Activated T-helper 2 cell treated with anti-CD3 and anti-CD28 coated beads, Interferon-gamma antibody, Interleukin-2, Interleukin-4, amounts not matched to agents 10 μg/mL and 5 μg/mL and 100 μg/mL, durations not matched to agents 14 hours and 24 hours and 36 hours (primary cell): ENCODE measurements at places on chromosomes 5 and 9. TPM values are rescaled to one million over a fixed set of nuclear protein-coding genes. Genes with fewer than 3 reads are reported as not detected.

Gene ISL1
- total RNA-seq, result not detected in 2 replicates

Gene SLC6A3
- total RNA-seq, result not detected in 2 replicates

DNA sequence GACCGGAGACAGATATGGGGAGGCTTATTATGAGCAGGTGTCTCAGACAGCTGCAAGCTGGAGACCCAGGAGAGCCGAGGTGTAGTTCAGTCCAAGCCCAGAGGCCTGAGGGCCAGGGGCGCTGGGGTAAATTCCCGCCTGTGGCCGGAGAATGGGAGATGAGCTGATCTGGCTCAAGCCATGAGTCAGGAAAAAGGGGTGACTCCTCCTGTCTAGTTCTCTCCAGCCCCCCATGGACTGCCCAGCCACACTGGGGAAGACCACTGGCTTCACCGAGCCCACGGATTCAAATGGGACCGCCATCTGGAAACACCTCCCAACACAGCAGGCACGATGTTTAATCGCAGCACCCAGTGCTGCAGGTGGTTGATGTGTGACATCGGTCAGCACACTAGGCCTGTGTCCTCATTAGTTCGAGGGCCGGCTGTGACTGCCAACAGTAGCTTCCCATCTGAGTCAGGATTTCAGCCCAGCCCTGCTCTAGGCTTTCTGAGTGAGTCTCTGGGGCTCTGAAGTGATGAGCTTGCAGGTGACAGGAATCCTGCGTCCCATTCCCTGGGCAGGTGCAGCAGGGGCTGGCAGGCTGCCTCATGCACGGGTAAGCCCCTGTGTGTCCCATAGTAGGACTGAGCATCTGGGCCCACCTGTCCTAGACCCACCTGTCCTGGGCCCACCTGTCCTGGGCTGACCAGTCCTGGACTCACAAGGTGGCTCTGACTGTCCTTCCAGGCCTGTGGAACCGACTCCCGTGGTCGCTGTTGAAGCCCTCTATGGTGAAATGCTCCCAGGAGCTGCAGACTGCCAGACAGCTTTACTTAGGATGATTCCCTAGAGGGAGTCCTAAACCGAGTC is 49.7 kb downstream of the AHRR start:
- peak overlapping the region; percentile 95 for H3K27ac ChIP-seq

DNA sequence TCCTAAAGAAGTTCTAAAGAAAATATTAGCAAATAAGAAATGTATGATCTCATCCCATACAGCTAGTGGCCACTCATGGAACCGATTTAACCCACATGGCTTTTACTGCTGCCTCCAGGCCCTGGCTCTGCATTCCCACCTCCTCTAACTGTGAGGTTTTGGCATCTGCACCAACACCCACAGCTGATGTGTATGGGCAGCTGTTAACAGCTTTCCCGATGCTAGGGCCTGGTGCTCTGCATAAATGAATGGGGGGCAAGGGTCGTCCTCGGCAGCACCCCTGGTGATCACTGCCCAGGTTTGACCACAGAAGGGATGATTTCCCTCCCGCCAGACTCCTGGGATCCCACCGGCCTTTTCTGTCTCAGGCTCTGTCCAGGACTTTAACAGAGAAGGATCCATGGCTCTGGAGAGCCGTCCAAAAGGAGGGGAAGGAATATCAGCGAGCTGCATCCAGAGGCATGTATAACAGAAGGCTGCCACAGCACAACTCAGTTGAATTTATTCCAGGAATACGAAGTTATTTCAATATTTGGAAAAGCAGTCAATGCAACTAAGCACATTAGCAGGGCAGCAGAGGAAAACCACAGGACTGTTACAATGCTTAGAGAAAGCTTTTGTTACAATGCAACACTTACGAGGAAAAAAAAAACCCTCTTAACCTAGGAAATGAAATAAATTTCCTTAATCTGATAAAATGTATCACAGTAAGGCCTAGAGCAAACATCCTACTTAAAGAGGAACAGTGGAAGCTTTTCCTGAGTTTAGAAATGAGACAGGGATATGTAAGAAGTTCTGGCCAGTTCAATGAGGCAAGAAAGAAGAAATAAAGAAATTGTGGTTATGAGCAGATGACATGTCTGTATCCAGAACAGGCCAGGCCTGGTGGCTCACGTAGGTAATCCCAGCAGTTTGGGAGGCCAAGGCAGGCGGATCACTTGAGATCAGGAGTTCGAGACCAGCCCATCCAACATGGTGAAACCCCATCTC is 63.1 kb downstream of the NACC2 start:
- no peak overlapping the region for H3K27ac ChIP-seq
- H3K4me1 ChIP-seq, result no peaks in the 10 kb centered on the region
- no peak overlapping the region for H3K4me3 ChIP-seq
- peaks cover 2% of the 10 kb centered on the region for H3K27me3 ChIP-seq
- H3K36me3 ChIP-seq, result no peaks in the 10 kb centered on the region

DNA sequence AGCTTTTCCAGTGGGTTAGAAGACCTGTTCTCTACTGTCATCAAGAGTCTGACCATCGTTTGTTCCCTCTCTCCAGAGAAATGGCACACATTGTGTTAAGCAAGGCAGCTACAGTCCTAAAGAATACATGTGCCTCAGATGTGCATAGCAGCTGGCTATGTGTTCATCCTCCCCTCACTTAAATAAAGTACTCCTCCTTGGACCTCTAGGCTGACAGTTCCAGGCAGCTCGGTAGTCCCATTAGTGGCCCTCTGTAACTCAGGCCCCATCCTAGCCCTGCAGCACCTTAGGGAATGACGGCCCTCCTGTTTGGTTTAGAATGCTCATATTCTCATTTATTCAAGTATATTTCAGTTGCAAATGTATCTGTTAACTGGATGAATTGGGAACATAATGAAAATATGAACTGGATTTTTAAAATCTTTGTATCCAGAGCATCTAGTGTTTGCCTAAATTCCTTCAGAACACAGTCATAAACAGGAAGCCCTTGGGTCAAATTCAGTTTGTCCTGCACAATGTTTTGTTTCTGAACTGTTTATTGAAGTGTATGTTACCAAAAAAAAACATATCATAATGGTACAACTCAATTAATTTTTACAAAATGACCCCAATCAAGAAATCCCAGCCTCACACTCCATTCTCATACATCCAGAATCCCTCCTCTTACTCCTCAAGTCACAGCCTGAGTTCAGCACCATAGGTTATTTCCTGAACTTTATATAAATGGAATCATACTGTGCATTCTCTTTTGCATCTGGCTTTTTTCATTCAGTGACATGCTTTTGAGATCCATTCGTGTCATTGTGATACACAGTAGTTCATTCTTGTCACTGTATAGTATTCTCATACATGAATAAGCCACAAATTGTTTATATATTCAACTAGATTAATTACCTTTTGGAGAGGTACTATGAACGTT is 1.6 kb upstream of the ASPN start:
- H3K27me3 ChIP-seq, result no peaks in the 10 kb centered on the region
- DNase-seq, result no peak
- H3K36me3 ChIP-seq, result no peaks in the 10 kb centered on the region
- no peak overlapping the region for H3K27ac ChIP-seq
- no peak overlapping the region for H3K4me3 ChIP-seq

- H3K27me3 ChIP-seq, result peaks cover 5% of the 10 kb centered on the region
- H3K4me1 ChIP-seq, result no peaks in the 10 kb centered on the region
- no peak overlapping the region for H3K27ac ChIP-seq
- H3K4me3 ChIP-seq, result no peak overlapping the region
- H3K36me3 ChIP-seq, result no peaks in the 10 kb centered on the region
These were observed 26.6 kb downstream of the COL23A1 start for GRCh38 chr5:178563621-178564020.

DNA sequence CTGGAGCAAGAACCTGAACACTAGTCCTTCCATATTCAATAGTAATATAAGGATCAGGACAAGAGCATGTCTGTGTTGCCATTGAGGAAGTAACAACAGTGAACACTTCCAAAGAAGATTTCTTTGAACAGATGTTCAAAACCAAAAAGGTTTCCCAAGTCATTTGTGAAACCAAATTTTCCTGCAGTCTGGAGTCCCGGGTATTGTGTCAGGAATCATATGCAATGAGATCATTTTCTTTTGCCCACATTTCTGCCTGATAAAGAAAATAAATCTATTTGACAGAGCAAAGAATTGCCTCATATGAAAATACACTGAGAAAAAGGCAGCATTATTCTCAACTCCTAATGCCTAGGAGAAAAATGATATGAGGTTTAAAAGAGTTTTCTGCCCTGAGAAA is 151.7 kb downstream of the SNX18 start:
- H3K36me3 ChIP-seq, result peaks cover 21% of the 10 kb centered on the region
- no peak overlapping the region for H3K27ac ChIP-seq
- no peak for DNase-seq
- peaks cover 34% of the 10 kb centered on the region for H3K4me1 ChIP-seq
- no peak overlapping the region for H3K4me3 ChIP-seq

- H3K4me1 ChIP-seq, result peaks cover 15% of the 10 kb centered on the region
- H3K27me3 ChIP-seq, result peaks cover 30% of the 10 kb centered on the region
- DNase-seq, result peak; percentile 32
- no peak overlapping the region for H3K27ac ChIP-seq
These were observed 5.3 kb upstream of the ACO1 start for GRCh38 chr9:32378993-32379729.

GRCh38 chr9:25648116-25648515 is 30.1 kb downstream of the TUSC1 start:
- H3K4me1 ChIP-seq, result no peaks in the 10 kb centered on the region
- H3K36me3 ChIP-seq, result no peaks in the 10 kb centered on the region
- no peak overlapping the region for H3K4me3 ChIP-seq
- no peak overlapping the region for H3K27ac ChIP-seq

DNA sequence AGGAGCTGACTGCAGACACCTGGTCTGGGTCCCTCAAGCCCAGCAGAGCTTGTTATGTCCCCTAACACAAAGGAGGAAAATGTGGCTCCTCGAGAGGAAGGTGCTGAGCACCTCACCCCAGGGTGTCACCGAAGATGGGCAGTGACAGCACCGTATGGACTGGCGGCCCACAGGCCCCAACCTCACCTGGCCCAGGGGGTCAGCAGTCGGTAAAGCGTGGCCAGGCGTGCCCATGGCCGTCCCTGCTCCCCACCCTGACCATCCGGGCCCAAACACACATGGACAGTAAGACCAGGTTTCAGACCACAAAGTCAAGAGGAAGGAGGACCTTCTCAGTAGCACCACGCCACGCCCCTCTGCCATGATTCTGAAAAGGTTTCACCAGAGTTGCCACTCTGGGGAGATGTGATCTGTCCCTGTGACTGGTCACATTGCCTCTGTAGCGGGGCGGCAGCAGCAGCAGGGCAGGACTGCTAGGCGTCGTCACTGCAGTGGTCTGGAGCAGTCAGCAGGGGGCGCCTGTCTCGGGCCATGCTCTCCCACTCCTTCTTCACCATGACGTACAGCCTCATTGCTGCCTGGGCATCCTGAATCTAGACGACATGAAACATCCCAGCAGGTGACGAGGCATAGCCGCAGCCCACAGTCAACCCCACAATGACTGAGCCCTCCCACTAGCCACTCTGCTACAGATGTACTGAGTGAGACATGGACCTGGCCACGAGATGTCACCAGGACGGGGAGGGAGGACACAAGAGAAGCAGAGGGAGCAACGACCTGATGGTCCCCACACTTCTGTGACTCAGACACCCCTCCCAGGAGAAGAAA is 11.1 kb downstream of the REXO4 start:
- H3K27ac ChIP-seq, result peak overlapping the region; percentile 68
- peaks cover 64% of the 10 kb centered on the region for H3K36me3 ChIP-seq
- peak; percentile 70 for DNase-seq

DNA sequence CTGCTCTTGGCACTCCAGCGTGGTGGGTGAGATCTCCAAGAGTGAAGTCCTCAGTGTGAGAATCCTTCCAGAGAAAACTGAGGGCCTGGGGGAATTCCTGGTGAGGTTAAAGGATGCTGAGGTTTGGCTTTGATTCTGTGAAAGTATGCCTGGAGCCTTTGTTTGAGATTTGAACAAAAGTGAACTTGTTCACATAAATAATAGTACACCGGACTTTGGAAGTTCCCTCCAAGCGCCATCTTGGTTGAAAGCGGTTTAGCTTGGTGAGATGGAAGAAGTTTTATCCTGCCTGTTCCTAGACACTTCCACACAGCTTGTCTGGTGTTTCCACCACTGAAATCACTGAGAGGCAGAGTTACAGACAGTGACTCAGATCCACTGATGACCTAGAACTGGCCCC is 286.4 kb downstream of the NTRK2 start:
- H3K4me3 ChIP-seq, result no peak overlapping the region
- H3K36me3 ChIP-seq, result no peaks in the 10 kb centered on the region
- DNase-seq, result no peak
- no peaks in the 10 kb centered on the region for H3K4me1 ChIP-seq
- peaks cover 3% of the 10 kb centered on the region for H3K27me3 ChIP-seq

GRCh38 chr9:13665418-13666066 is 386.1 kb upstream of the MPDZ start:
- no peaks in the 10 kb centered on the region for H3K4me1 ChIP-seq
- DNase-seq, result no peak
- no peaks in the 10 kb centered on the region for H3K27me3 ChIP-seq
- no peak overlapping the region for H3K4me3 ChIP-seq
- no peaks in the 10 kb centered on the region for H3K36me3 ChIP-seq
- H3K27ac ChIP-seq, result no peak overlapping the region

GRCh38 chr5:122078116-122079110 is at the start of gene LOX:
Gene LOX, minus strand, starts transcription at chr5:122078259. Its CDS starts 274 bp downstream, at chr5:122077985.
- peaks cover 62% of the 10 kb centered on the region for H3K27me3 ChIP-seq
- H3K4me1 ChIP-seq, result peaks cover 9% of the 10 kb centered on the region
- no peaks in the 10 kb centered on the region for H3K36me3 ChIP-seq
- no peak within 1 kb of the TSS for H3K27ac ChIP-seq
- peak within 1 kb of the TSS; percentile 56 for H3K4me3 ChIP-seq

DNA sequence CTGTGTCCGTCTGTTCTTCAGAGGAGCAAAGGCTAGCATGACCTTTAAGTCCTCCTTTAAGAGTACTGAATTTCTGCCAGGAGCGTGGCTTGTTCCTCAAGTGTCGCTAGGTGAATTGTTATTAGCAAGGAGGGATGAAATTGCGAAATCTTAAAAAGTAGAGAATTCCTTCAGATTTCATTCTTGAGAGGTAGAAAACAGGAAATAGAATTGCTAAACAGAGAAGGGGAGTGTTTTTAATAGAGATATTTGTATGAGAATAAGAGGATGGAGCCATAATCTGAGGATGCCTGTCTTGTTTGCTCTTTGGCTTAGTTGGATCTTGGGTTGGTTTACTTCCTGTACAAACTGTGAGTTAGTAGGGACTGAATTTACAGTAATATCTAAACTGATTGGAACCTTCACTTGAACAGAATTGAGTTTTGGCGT is 39.2 kb downstream of the EXOSC2 start:
- H3K36me3 ChIP-seq, result no peaks in the 10 kb centered on the region
- H3K27me3 ChIP-seq, result no peaks in the 10 kb centered on the region
- H3K4me1 ChIP-seq, result peaks cover 8% of the 10 kb centered on the region
- DNase-seq, result no peak
